Cardiac fibroblast (primary cell): ENCODE measurements at places on chromosomes 2 and 18.

GRCh38 chr2:217723981-217724380, 278.8 kb downstream of the TNS1 start:
- DNase-seq = no peak

GRCh38 chr2:127805491-127805890, 5.5 kb downstream of the WDR33 start:
- no peak for DNase-seq

DNA sequence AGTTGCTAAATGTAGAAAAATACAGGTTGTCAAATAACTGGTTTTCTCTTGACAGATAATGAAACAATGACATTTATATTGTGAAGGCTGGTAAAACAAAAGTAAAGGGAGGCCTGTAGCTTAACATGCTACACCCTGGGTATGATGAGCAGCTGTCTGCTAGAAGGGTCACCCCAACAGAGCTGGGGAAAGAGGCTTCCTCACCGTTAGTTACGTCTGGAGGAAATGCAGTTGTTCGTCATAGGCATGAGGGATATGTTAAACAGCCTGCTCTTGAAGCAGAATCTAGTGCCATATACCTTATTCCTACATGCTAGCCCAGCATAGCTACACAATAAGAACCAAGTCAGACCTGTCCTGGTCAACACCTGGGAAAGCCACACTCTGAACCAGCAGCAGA, 49.9 kb downstream of the LPIN2 start:
- DNase-seq = no peak

- DNase-seq = peak; percentile 82
Observed at GRCh38 chr2:191933307-191934105, 86.6 kb upstream of the CAVIN2 start.

GRCh38 chr2:240481720-240482119, 46.3 kb downstream of the GPC1 start:
- DNase-seq = no peak

DNA sequence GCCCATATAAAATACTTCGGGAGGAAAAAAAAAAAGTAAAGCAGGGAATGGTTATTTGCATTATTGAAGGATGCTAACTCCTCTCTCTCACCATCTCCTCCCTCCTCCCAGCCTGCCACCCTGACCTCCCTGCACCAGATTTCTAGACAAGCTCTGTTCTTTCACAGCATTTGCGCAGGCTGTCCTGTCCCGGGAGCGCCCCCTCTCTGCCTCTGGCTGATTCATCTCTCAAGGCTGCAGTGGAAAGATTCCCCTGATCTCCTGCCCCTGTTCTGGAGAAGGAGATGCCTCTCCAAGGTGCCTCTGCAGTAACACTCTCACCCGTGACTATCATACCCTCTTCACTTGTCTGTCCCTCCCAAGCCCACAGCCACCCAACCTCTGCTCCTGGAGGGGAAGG, 38.5 kb downstream of the COL4A4 start:
- DNase-seq = peak; percentile 8

- DNase-seq = peak; percentile 63
Observed at GRCh38 chr2:164655750-164656149, 34.5 kb upstream of the GRB14 start.

- no peak for DNase-seq
Observed at GRCh38 chr2:40049781-40050180, 270.7 kb upstream of the THUMPD2 start.

GRCh38 chr2:219961947-219962498, 334.6 kb downstream of the SLC4A3 start:
- no peak for DNase-seq

- DNase-seq = no peak
Observed at GRCh38 chr2:209305026-209305425, 118.8 kb upstream of the MAP2 start.

DNA sequence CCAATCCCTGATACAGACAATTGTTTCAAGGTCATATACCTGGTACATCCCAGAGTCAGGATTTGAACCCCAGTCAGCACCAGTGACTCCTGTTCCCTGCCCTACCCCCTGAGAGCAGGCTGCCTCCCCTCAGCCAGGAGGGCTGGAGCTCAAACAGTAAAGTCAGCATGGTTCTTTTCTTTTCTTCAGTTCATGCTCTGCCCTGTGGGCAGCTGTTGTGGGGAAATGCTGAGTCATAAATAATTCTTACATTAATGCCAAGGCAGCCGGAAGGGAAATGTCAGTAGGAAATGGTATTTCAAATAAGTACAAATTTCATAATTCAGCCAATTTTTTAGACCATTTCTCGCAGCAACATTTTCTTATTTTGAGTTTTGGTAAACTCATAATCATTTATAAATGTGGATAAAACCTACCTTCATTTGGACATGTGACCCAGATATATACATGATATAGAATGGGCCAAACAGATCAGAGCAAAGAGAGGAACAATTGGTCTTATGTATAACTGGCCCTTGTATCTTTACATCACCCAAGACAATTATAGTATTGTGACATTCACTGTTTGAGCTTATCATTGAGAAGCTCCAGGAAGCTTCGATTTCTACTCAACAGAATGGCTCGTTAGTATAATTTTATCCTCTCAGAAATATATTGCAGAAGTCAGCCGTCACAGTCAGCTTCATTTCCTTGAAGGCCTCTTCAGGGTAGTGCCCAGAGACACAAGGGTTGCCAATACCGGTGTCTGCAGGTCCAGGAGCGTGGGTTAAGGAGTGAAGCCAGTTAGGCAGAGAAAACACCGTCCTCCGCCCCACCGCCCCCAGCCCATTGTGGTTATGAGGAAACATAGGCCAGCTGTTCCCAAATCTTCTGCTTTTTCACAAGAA, 28.0 kb upstream of the SCYGR1 start:
- DNase-seq = peak; percentile 92

DNA sequence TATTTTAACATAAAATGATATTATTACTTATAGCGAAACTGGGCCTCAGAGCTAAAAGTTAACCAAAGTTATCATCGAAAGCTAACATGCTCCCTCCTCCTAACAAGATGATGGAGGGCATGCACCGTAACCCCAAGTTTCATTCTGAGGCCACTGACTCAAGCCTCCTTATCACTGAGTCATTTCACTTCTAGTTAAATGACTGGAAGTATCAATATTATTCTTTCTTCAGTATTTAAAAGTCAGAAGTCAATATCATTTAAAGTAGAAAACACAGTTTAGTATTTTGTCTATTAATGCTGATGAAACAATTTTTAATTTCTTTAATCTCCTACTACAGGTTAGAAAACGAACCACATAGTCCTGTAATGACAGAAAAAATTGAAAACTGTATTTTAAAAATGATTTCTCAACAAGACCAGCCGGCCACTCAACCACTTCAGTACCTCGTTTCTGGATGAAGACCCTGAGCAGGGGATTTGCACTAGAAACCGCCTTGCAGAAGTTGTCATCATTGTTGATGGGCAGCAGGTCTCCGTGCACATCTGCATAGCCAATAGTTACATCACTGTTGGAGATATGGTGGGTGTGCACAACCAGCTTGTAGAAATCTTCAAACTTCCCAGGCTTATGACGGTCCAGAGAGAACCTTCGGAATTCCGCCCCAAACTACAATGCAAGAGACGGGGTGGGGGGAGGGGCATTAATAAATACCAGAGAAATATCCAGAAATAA, 44.9 kb downstream of the PARD6G start:
- no peak for DNase-seq

- DNase-seq = peak; percentile 47
Observed at GRCh38 chr2:40096360-40096759, 317.3 kb upstream of the THUMPD2 start.

GRCh38 chr18:50494569-50494968, 65.3 kb upstream of the MAPK4 start:
- peak; percentile 23 for DNase-seq

GRCh38 chr2:29401994-29402393, 286.8 kb downstream of the CLIP4 start:
- DNase-seq = no peak

GRCh38 chr2:178241844-178242551, 47.7 kb downstream of the OSBPL6 start:
- peak; percentile 92 for DNase-seq
